ENCODE measurements at places on chromosomes 12 and 14.

GRCh38 chr14:103408491-103409155 lies 23.4 kb downstream of the MARK3 start:
- DNase-seq, result no peak

GRCh38 chr14:55272922-55273321 lies 1.7 kb downstream of the FBXO34 start:
- no peak for DNase-seq

DNA sequence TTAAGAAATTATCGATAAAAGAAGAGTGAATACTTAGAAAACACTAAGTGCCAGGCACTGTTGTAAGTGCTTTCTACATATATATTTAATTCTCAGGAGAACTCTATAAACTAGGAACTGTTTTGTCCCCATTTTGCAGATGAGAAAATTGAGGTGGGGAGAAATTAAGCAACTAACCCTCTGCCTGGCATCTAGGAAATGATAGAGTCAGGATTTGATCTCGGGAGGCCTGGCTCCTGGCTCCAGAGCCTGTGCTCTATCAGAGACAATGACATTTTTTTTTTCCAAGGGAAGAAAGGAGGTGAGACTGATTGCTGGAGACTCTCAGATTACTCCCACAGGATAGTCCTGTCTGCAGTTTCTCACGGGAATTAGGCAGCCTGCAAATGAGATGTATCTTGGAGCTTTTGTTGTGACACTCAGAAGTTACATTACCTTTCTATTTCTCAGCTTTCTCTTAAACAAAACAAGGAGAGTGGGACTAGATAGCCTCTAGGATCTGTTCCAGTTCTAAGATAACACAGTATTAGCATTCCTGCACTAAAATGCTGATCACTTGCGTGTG lies 1.4 kb upstream of the FAM234B start:
- no peak for DNase-seq

- DNase-seq, result no peak
These were observed 204.3 kb downstream of the MDGA2 start for GRCh38 chr14:47471075-47471474.

GRCh38 chr14:26856876-26857518 lies 259.2 kb upstream of the NOVA1 start:
- no peak for DNase-seq

DNA sequence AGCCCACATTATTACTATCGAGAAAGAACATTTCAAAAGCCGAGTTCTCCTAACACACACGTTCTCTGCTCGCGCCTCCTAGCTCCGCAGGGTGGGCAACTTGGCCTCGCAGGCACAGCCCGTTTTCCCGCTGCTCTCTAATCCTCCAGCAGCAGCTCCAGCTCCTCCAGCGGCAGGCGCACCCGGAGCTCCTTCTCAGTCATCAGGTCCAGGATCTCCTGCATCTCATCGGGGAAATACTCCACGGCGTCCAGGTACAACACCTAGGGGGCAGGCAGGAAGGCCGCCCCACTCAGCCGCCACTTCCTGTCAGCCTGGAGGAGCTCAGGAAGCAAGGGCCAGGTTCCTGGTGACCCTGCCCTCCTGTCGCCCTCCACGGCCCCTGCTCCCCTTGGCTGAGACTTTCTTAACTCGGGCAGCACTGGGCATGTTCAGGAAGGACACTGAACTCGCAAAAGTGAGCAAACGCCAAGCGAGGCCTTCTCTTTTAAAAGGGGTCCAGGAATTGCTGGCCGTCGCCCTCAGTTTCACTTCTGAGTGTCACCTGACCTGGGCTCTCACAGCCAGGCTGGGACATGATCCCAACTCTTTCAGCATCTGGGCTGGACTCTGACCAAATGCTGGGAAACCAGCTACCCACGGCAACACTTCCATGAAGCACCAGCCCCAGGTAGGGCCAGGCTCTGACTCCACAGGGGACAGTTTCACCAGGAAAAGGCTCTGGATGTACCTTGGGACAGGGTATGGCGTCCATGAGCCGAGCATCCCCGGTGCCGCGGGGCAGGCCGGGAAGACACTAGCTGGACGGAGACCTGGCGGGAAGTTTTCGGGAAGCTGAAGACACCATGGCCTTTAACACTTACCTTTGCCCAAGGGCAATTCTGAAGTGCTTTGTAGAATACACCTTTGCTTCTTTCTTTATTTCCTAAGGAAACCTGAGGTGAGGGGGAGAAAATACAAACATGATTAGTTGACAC lies 22.1 kb downstream of the PSMC1 start:
- DNase-seq, result no peak

DNA sequence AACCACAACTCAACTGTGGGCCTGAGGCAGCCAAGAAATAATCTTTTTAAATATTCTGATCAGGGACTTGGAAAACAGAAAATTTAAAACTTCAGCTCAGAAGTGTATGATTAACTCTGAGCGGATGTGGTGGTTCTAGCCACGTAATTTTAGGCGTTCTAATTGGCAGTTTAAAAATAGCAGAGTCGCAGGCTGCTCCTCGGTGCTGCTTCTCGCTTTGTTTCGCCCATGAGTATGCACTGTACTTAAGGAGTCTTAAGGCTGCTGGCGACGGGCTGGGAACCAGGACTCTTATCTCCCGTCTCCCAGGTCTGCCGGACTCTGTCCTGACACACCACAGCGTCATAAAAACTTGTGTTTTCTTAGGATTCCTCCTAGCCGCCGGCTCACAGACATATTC lies 113.4 kb upstream of the PELI2 start:
- no peak for DNase-seq

DNA sequence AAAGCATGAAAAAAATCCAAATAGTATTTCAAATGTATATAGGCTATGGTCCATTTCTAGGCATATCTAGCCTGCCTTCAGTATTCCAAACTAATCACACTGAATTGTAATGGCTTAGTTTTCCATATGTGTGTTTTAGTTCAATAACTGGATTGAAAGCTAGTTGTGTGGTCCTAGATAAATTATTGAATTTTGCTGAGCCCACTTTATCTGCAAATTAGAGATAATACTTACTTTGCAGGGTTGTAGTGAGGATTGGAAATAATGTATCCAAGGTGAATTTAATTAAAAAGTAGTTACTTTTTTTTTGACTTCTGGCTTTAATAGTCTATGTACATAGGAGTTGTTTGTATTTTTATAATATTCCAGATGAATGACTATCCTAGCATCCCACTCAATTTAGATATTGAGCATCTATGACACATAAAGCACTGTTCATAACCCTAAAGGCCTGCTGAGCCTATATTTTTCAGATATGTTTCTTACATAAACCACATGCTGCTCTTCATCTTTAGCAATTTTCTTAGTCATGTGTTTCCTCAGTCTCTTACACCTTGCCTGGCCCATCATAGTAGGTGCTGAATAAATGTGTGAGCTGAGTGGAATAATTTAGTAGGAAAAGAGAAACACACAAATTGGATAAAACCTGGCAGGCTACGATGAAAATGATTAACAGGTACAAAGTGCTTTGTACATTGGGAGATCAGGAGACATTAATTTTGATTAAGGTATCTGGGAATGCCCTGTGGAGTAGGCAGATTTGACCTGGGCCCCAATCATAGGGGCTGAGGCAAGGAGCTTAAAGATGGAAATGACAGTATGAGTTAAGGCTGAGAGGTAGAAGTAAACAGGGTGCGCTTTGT lies 1.1 kb upstream of the ATP23 start:
- DNase-seq, result no peak

GRCh38 chr12:65595016-65595560 lies 229.2 kb upstream of the HMGA2 start:
- no peak for DNase-seq

Data from NCI-H1048 (cell line).